Activated T-helper 1 cell treated with anti-CD3 and anti-CD28 coated beads, Interleukin-12 subunit alpha, Interleukin-12 subunit beta, Interleukin-2, Interleukin-4 antibody, amounts not matched to agents 30 ng/mL and 10 ng/mL and 1 ng/mL, durations not matched to agents 14 hours and 24 hours and 36 hours (primary cell): ENCODE measurements at places on chromosomes 2 and 18. TPM values are rescaled to one million over a fixed set of nuclear protein-coding genes. Genes with fewer than 3 reads are reported as not detected.
A peak's percentile ranks its signal among the peaks of the same experiment; 100 is the strongest.

DNA sequence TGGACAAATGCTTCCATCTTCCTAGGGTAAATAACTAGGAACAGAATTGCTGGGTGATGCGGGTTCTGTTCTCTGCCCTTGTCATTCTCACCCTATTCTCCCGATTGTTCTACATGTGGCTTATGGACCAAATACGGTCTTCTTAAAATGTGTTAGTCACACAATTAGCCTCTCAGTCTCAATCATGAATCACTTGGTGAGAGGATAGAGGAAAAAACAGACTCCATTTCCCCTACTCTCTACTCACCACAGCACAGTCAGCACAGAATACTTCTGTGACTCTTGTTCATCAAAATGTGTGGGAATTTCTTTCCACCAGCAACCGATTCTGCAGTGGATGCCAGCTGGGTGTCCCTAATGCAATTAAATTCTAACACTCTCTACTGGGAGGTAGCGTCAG is 125.2 kb downstream of the SH3BP4 start:
- H3K27ac ChIP-seq: no peak overlapping the region
- H3K4me1 ChIP-seq: no peaks in the 10 kb centered on the region
- no peaks in the 10 kb centered on the region for H3K27me3 ChIP-seq
- no peaks in the 10 kb centered on the region for H3K36me3 ChIP-seq

GRCh38 chr2:3532941-3533340 is 13.6 kb upstream of the ADI1 start:
- H3K27ac ChIP-seq: no peak overlapping the region
- H3K4me1 ChIP-seq: peaks cover 5% of the 10 kb centered on the region
- no peaks in the 10 kb centered on the region for H3K36me3 ChIP-seq
- no peak overlapping the region for H3K4me3 ChIP-seq
- H3K27me3 ChIP-seq: no peaks in the 10 kb centered on the region

DNA sequence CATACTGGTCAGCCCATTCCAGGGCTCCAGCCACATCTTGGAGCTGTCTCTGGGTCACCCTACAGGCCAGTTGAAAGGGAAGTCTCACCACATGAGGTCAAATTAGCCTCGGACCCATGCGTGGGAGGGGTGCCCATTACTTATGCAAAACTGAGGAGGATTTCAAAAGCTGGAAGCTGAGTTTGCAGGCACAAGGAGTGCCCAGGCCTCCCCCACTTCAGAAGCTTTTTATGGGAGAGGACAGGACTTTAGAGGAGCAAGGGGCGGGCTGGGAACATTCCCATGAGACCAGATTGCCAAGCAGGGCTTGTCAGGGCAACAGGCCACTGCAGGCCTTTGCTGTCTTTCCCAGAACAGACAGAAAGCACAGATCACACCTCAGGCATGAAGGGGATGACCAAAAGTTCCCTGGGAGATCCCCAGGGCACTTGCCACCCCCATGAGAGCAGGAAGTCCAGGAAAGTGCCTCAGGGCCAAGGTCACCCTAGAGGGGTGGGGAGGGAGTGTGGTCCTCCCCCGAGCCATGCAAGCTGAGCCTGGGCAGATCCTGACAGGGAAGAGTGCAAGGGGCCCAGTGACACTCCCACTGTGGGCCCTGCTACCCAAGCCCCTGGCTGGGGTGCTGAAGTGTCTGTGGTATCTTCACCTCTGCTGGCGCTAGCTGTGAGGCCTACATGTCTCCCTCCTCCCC is 267.7 kb downstream of the BCL11A start:
- H3K4me3 ChIP-seq: no peak overlapping the region
- DNase-seq: no peak
- no peak overlapping the region for H3K27ac ChIP-seq
- H3K36me3 ChIP-seq: no peaks in the 10 kb centered on the region
- no peaks in the 10 kb centered on the region for H3K4me1 ChIP-seq

DNA sequence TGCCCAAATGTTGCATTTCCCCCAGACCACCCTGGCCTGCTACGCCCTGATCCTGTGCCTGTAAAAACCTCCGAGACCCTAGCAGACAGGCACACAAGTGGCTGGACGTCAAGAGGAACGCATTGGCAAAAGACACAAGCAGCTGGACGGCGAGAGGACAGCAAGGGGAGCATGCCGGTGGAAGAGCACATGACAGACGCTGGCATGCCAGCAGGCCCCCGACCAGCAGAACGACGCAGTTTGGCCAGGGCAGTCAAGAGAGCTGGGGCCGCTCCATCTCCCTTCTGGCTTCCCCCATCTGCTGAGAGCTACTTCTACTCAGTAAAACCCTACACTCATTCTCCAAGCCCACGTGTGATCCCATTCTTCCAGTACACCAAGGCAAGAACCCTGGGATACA is 42.1 kb downstream of the SAP130 start:
- H3K36me3 ChIP-seq: peaks cover 46% of the 10 kb centered on the region
- H3K4me3 ChIP-seq: no peak overlapping the region

GRCh38 chr18:47175283-47175897 is 774 bp downstream of the IER3IP1 start:
- H3K4me1 ChIP-seq: no peaks in the 10 kb centered on the region
- DNase-seq: no peak
- no peak overlapping the region for H3K4me3 ChIP-seq
- H3K36me3 ChIP-seq: peaks cover 2% of the 10 kb centered on the region
- H3K27ac ChIP-seq: peak overlapping the region; percentile 46

- no peak overlapping the region for H3K4me3 ChIP-seq
- DNase-seq: no peak
- peaks cover 44% of the 10 kb centered on the region for H3K4me1 ChIP-seq
- H3K36me3 ChIP-seq: peaks cover 11% of the 10 kb centered on the region
These were observed 45.6 kb downstream of the MREG start for GRCh38 chr2:215967590-215968378.

DNA sequence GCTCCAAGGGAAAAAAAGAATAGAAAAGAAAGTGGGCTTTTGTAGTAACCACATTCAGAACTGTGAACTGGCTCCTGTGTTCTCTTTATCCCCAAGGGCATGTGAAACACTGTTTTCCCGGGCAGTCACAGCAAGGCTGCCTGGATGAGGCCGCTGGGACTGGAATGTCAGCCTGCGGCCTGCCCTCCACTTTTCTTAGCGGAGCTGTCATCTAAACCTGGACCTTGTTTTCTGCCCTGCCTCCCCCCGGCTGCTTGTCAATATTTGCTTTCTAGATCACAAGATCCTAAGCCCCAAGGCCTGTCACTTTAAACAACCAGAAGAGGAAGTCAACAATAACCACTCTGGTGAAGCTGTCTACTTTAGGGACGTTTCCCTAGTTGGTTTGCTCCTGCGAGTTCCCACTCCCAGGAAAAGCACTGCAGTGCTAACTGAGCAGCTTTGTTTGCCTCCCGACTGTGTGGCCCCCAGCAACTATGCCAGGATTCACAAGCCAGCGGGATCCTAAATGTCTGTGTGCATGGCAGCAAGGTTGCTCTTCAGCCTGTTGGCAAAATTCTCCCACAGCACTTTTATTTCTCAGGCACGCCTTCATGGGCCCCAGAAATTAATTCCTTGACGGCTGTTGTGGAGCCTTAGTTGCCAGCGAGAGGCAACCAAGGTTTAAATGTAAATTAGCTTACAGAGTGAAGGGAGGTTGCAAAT is 30.6 kb downstream of the SOWAHC start:
- no peaks in the 10 kb centered on the region for H3K27me3 ChIP-seq
- no peaks in the 10 kb centered on the region for H3K36me3 ChIP-seq
- no peaks in the 10 kb centered on the region for H3K4me1 ChIP-seq
- H3K27ac ChIP-seq: no peak overlapping the region

GRCh38 chr2:214515111-214515510 is 104.3 kb downstream of the VWC2L start:
- no peaks in the 10 kb centered on the region for H3K36me3 ChIP-seq
- peaks cover 2% of the 10 kb centered on the region for H3K27me3 ChIP-seq
- H3K27ac ChIP-seq: no peak overlapping the region
- H3K4me1 ChIP-seq: no peaks in the 10 kb centered on the region

DNA sequence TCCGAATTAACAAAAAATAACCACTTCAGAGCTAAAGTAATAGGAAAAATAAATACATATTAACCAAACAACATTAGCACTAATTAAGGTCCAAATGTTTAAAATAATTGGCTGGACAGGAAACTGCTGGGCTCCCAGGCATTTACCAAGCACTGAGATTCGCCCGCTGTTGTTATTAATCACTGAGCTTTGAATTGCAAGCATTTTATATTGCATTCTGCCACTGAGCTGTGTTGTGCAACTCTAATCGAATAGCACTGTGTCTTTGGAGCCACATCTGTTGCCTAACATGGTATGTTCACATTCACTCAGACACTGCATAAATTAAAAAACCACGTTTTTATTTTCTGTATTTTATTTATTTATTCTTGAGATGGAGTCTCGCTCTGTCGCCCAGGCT is 88.9 kb downstream of the SOWAHC start:
- no peak overlapping the region for H3K27ac ChIP-seq
- no peaks in the 10 kb centered on the region for H3K4me1 ChIP-seq
- no peak for DNase-seq
- H3K27me3 ChIP-seq: peaks cover 4% of the 10 kb centered on the region

GRCh38 chr2:157933160-157933920 is 57.2 kb upstream of the ACVR1 start:
- no peaks in the 10 kb centered on the region for H3K4me1 ChIP-seq
- no peak overlapping the region for H3K4me3 ChIP-seq
- H3K27me3 ChIP-seq: no peaks in the 10 kb centered on the region
- no peak for DNase-seq

Gene HOXD9
- total RNA-seq: not detected in 2 replicates

Gene ASXL2
- 48.9 and 54.4 TPM in 2 replicates for total RNA-seq

Gene ARHGEF4
- total RNA-seq: 0.05 and 0.10 TPM in 2 replicates

Gene SLC25A12
- 34.6 and 35.0 TPM in 2 replicates for total RNA-seq

Gene MC2R
- total RNA-seq: not detected in 2 replicates

Gene DUSP11
- total RNA-seq: 42.1 and 42.4 TPM in 2 replicates
